ENCODE measurements at places on chromosomes 12 and 14.
A peak's percentile ranks its signal among the peaks of the same experiment; 100 is the strongest.

DNA sequence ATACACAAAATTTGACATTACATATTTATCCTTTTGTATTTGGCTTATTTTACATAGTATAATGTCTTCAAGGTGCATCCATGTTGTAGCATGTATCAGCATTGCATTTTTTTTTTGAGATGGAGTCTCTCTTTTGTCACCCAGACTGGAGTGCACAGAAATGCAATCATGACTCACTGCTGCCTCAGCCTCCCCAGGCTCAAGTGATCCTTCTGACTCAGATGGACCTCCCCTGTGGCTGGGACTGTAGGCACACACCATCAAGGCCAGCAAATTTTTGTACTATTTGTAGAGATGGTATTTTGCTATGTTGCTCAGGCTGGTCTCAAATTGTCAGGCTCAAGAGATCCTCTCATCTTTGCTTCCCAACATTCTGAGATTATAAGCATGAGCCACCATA is 214.4 kb upstream of the ALG10B start:
- no peak for DNase-seq

- no peak for DNase-seq
Observed at GRCh38 chr12:121472150-121472905, 72.4 kb downstream of the RNF34 start.

- no peak for DNase-seq
Observed at GRCh38 chr14:64200170-64200569, 94.0 kb downstream of the ESR2 start.

DNA sequence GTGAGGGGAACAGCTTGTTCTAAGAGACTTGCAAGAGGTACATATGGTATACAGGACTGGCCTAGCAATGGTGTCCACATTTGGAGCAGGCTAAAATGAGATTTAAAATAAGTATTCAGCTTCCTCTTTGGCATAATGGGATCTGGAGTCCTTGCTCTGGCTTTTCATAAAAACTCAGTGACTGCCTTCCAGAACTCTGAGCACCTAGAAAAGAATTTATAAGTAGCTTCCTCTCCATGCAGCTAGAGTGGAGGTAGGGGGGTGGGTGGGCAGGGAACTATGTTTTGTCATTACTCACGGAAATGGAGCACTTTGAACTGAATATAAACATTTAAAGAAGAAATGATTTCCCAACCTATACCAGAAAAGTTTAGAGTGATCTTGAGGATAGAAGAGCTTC is 3.3 kb upstream of the C12orf71 start:
- no peak for DNase-seq

- no peak for DNase-seq
Observed at GRCh38 chr12:6154730-6155459, 30.4 kb upstream of the VWF start.

DNA sequence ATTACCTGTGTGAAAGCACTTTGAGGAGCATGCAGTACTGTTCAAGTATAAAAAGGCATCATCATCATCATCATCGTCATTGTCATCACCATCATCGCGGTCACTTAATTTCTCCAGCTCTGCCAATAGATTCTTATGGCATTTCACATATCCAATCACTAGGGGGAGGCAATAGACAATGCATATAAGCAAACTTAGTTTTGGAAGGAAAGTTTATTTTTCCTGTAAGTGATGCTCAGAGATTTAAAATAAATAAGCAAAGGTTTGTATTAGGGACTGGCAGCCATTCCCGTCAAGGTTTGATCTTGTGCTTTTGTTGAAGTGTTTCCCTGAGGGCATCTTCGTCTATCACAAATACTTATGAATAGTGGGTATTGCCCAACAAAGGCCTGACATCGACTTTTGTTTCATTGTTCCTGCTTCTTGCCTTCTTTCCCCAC is 127.4 kb downstream of the KTN1 start:
- no peak for DNase-seq

DNA sequence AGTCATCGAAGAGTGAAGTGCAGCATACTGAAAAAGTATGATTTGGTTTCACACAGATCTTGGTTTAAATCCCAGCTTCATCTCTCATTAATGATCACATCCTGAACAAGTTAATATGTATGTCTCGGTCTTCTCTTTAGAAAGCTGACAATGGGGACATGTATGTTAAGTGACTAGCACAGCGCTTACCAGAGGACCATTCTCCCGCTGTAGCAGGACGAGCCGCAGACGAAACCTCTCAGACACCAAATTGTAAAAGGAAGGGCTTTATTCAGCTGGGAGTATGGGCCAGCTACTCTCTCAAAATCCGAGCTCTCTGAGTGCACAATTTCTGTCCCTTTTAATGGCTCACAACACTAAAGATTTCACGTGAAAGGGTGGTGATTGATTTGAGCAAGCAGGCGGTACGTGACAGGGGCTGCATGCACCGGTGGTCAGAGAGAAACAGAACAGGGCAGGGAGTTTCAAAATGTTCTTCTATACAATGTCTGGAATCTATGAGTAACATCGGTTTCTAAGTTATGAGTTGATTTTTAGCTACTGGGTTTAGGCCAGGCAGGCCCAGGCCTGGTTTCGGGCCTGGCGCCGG is 682.4 kb downstream of the DIO2 start:
- no peak for DNase-seq

GRCh38 chr14:55327179-55327578 is 56.0 kb downstream of the FBXO34 start:
- DNase-seq, result no peak

DNA sequence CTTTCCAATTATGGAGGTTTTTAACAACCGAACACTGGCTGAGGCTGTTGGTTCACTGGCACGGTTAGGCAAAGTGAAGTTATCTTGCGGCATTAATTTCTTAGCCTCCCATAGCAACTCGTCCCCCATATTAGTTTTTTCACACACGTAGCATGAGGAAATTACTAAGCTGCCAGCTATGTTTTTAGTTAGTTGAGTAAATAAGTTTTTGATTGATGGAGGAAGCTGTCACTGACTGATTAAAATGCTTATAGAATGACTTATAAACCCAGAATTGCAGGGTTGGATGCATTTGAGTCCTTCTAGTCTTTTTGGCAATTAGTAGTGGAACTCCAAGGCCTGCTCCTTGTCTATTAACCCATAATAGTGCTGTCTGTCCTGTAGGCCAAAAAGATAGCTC is 97.1 kb downstream of the ALG10 start:
- DNase-seq, result no peak

DNA sequence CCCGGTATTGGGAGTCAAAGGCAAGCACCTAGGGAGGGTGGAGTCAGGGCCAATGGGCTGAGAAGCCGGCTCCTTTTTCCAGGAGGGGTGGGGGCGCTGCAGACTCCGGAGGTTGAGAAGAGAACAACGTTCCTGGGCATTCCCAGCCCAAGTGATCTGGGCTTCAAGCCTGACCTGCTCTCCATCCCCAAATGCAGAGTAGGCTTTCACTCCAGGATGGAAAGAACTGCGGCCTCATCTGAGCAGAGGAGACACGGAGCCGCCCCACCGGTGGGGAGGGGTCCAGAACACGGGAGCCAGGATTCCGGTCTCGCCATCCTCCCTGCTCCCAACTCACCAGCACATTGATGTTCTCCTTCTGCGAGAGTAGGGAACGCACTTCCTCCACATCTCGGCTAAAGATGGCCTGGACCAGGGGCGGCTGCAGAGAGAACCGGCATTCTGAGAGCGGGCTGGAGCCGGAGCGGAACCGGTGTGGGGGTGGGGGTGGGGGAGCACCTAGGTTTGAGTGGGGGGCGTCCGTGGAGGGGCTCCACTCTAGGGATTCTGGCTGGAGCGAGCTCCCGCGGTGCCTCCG is 605 bp downstream of the ANKRD52 start:
- no peak for DNase-seq

- no peak for DNase-seq
Observed at GRCh38 chr14:64218344-64219240, 75.6 kb downstream of the ESR2 start.

- DNase-seq, result peak; percentile 60
Observed at GRCh38 chr12:6226002-6226678, 25.9 kb downstream of the CD9 start.

DNA sequence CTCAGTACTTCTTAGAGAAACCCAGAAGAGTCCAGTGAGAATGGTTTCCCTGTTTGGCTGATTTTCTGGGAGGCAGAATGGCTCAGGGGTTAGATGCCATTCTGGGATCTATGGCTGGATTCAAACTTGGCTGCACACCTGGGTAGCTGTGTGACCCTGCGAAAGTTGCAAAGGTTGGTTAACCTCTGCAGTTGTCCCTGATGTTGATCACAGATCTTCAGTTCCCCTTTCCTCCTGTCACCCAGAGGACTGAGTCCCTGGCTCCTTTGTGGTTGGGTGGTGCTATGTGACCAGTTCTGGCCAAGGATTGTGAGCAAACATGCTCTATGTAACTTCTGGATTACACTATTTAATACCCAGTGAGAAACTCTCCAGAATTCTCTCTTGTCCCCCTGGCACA is 418.0 kb downstream of the RGS6 start:
- DNase-seq, result no peak

- DNase-seq, result no peak
Observed at GRCh38 chr12:26473291-26473690, 277.9 kb downstream of the SSPN start.

DNA sequence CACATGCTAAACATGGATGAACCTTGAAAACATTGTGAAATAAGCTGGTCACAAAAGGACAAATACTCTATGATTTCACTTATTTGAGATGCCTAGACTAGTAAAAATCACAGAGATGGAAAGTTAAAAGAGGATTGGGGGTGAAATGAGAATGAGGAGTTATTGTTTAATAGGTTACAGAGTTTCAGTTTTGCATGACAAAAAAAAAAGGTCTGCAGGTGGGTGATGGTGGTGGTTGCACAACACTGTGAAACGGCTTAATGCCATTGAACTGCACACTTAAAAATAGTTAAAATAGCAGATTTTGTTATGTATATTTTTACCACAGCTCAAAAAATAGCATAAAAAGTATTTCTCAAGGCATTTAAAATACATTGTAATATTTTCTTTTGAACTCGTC is 151.9 kb upstream of the NRXN3 start:
- DNase-seq, result no peak

DNA sequence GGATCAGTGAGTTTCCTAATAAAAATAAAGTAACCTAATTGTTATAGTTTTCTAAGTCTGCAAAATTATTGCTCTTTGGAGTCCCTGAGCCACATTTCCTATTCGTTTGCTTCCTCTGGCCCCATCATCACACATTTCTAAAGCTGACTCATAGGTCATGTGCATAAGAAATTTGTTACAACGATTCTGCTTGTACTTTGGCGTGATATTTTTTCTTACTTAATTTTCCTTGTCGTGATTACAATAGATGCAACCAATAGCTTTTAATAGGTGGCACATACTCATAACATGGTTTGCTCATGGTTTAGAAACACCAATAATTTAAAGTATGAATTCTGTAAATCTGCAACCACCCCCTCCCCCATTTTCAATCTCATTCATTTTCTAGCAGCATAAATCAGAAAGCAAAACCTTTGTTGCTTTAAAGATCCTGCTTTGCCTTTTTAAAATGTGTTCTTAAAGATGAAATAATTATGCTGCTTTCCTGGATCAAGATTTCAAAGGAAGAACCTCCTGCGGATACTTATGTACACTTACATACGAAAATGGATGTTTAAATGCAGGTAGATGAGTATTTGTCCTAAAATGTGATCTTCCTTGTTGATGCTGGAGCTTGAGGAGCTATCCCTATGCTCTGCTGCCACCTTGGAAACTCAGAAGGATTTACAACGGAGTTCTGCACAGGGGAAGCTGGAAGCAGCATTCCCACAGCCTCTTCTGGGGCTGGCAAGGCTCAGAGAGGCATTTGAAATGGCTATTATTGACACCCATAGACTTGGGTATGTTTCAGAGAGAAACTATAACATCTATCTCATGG is 1.7 kb upstream of the FLRT2 start:
- DNase-seq, result peak; percentile 5

DNA sequence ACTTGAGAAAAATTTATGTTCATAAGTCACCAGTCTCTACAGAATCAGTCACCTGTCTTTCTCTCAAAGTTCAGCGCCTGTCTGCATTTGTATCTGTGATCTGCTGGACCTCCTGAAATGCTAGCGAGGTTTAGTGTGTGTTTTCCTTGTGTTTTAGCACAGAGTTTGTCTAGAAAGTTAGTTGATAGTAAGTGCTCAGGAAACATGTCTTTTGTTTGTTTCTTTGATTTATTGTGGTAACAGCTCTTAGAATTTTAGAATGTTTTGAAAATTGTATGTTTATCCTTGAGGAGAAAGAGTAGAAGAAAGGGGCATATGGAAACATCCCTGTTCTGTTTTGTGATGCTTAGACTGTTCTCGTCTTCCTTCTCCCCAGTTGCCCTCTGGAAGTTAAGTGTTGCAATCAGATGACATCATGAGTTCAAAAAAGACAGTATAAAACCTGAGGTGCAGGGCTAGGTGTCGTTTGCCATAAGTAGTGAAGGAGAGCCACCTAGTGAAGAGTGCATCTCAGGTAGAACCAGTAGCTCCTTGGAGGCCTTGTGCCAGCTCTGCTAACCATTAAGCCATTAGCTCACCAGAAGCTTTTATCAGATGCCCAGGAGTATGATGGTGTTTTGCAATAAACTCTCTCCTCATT is 44.8 kb downstream of the FBXW8 start:
- DNase-seq, result no peak

GRCh38 chr14:105303949-105304348 is 3.1 kb upstream of the BRF1 start:
- no peak for DNase-seq

DNA sequence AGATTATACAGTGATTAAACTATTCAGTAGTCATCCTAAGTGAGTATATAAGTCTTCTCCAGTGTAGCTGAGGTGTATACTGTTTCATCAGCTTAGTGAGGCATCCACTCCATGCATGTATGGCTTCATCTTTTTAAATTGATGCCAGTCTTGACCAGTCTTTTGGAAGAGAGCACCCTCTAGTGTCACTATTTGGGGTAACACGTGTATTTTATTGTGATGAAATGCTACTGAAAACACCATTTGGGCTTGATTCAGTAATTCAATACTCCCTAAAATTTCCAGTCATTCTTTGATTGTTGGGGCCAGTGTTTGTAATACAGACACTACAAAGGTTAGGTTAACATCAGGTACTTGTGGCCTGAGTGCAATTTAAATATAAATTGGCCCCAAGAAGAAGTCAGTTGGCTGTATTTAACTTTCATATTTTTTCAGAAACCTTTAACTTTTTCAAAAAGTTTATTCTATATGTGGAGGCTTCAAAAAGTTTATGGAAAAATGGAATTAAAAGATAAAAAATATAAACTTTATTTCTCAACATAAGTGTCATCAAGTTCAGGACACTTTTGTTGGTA is 35.3 kb downstream of the MIPOL1 start:
- no peak for DNase-seq

GRCh38 chr14:85273099-85273677 is 256.8 kb upstream of the FLRT2 start:
- DNase-seq, result no peak

GRCh38 chr12:131805421-131805820 is 22.8 kb upstream of the MMP17 start:
- DNase-seq, result no peak

GRCh38 chr12:121568971-121569751 is 11.7 kb downstream of the KDM2B start:
- DNase-seq, result no peak

DNA sequence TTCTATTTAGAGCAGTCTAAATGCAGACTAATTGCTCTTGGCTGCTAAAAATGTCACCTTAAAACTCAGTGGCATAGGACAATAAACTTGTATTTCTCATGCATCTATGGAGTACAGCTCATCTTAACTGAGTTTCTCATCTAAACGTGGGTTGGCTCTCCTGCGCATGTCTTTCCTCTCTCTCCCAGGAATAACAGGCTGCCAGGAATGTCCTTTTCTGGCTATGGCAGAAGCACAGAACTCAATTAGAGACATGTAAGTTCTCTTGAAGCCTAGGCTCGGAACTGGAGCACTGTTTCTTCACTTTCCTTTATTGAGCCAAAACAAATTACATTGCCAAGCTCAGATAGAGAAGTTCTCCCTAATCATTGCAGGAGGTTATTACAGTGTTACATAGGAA is 722.3 kb upstream of the FLRT2 start:
- DNase-seq, result no peak

All from hippocampal formation (tissue), 2 donors.